ENCODE measurements at places on chromosomes 4 and X.

- no peak for DNase-seq
Measured at GRCh38 chrX:154411981-154412340, 622 bp downstream of the TAFAZZIN start.

DNA sequence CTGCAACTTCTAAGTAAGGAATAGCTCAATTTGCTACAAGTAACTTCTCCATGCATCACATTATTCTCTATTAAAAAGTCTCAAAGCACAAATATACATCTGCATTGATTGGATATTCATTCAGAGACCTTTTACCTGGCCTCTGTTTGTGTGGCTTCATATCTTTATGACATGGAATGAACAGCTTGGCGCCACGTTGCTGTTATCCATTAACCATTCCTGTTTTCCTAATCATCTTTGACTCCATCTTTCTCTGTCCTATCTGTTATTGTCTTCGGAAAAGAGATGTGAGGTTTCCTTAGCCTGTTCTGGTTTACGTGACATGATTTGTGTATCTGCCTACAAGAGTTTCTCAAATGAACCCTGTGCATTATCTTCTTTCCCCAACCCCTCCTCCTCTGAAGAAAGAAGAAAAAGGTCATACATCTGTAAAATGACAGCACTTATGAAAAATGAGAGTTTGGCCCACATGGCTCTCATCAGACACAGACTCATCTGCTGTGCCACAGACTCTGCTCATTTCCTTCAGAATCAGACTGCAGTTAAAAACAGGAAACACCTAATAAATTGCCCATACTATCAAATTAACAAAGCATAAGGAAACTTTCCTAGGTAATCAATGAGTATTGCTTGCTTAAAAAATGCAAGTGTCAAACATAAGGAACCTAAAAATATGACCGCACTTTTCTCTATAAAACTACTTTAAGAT lies 347.6 kb upstream of the FAM241A start:
- DNase-seq, result no peak

DNA sequence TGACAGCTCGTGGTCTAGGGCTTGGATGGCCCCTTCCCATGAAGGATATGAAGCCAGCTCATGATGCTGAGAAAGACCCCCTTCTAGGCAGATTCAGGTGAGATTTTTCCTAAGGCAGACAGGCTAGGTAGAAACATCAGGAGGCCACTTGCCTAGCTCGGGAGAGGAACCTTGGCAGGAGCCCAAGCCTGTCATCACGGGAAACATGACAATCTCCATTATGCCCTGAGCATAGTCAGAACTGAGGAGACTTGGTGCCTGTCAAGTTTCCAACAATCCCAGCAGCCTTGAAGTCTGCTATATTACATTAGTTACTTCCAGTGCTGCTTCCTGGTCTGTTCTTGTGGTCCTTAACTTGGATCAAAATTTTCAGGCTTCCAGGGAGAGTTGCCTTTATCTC lies 18.7 kb upstream of the WDR1 start:
- DNase-seq, result no peak

DNA sequence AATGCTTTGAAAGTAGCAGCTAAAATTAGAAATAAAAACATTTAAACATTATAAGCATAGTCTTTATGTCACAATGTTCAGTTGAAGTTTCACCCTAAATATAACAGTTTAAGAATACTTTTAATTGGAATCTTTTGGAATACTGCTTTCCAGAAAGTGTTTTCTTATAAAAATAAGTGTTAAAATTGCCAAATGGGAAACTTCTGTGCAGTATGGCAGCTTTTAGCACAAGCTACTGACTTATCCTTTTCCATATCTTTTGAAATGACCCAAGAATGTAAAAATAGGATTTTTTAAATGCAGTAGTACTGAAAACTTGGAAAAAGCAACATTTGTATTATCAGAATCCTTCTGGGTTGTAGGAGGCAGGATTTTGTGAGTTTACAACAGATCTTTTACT lies 34.2 kb downstream of the CEP135 start:
- DNase-seq, result no peak

- no peak for DNase-seq
Measured at GRCh38 chr4:169100670-169101101, 90.6 kb upstream of the CBR4 start.

- DNase-seq, result no peak
Measured at GRCh38 chrX:104122829-104123228, 10.5 kb downstream of the ZCCHC18 start.

GRCh38 chr4:87103691-87104187 lies 116.7 kb downstream of the KLHL8 start:
- DNase-seq, result no peak

- no peak for DNase-seq
Measured at GRCh38 chr4:178165251-178165950, 723.2 kb upstream of the AGA start.

GRCh38 chr4:110617075-110617640 lies 5.7 kb downstream of the PITX2 start:
- no peak for DNase-seq

- DNase-seq, result no peak
Measured at GRCh38 chrX:32894679-32895078, 316.7 kb downstream of the DMD start.

GRCh38 chr4:6767386-6767747 lies 15.2 kb upstream of the KIAA0232 start:
- no peak for DNase-seq

DNA sequence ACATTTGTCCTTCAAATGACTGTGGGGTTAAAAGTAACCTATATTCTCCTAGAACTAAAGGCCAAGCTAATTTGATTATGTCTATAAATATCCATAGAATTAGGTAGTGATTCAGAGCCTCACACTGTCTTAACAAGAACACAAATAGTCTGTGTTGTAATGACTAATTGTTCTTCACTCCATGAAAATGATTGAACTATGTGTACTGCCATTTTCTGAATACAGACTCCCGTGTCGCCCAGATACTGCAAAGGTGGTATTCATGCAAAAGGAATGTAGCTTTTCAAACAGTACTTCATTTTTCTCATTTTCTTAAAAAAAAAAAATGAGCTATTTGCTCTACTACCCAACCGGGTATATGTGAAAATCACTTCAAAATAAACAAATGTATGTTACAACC lies 11.3 kb upstream of the PHKA2 start:
- no peak for DNase-seq

GRCh38 chr4:122665161-122665929 lies 44.5 kb upstream of the IL21 start:
- DNase-seq, result no peak

- DNase-seq, result no peak
Measured at GRCh38 chr4:98558471-98559169, 99.8 kb downstream of the TSPAN5 start.

GRCh38 chrX:38482183-38482582 lies 79.2 kb upstream of the TSPAN7 start:
- DNase-seq, result no peak

- no peak for DNase-seq
Measured at GRCh38 chrX:44312421-44312820, 31.1 kb downstream of the EFHC2 start.

DNA sequence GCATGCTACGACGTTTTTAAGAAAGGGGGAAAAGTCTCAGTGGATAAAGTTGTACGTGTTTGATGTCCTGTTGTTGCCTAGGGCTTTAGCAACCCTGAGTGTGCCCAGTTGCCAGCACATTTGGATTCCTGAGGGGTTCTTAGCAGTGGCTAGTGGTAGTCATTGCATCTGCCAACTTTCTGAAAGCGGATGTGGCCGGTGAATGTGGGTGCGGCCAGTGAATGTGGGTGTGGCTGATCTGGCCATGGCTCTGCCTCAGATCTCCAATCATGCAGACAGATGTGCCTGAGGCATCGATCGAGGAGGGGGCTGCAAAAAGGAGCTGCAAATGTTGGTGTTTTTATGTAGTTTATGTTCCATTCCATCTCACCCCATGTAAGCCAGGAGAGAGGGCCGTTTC lies 41.5 kb upstream of the FAT1 start:
- no peak for DNase-seq

- no peak for DNase-seq
Measured at GRCh38 chrX:44382871-44383270, 39.4 kb upstream of the EFHC2 start.

DNA sequence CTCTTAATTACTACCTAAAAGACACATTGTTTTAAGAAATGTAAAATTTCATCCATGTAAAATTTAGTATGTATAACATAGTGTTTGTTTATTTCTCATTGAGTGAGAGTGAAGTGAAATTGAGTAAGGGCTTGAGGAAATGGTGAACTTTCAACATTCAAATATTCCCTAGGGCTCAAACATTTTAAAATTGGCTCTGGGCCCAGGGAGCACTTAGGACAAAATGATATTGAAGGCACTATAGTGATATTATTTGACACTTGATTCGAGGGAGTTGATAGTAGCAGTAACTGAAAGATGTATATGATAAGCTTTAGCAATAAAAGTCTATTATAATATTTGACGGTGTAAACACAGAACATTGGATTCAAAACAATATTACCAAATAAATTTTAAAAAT lies 1244.0 kb upstream of the TENM3 start:
- DNase-seq, result no peak

DNA sequence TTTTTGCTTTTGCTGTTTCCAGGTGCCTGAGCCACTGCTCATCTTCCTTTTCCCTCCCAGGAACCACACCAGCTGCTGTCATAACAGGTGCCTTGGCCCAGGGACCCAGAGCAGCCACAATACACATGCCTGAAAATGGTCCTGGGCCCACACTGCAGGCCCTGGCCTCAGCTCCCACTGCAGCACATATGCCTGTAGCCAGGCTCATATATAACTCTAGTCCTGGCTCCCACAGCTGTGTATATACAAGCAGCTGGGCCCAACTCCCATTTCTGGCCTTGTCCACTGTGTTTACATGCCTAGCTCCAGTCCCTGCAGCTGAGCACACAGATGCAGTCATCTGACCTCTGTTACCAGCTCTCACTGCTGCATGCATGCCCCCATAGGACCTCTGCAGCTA lies 930.5 kb downstream of the ADGRL3 start:
- no peak for DNase-seq

DNA sequence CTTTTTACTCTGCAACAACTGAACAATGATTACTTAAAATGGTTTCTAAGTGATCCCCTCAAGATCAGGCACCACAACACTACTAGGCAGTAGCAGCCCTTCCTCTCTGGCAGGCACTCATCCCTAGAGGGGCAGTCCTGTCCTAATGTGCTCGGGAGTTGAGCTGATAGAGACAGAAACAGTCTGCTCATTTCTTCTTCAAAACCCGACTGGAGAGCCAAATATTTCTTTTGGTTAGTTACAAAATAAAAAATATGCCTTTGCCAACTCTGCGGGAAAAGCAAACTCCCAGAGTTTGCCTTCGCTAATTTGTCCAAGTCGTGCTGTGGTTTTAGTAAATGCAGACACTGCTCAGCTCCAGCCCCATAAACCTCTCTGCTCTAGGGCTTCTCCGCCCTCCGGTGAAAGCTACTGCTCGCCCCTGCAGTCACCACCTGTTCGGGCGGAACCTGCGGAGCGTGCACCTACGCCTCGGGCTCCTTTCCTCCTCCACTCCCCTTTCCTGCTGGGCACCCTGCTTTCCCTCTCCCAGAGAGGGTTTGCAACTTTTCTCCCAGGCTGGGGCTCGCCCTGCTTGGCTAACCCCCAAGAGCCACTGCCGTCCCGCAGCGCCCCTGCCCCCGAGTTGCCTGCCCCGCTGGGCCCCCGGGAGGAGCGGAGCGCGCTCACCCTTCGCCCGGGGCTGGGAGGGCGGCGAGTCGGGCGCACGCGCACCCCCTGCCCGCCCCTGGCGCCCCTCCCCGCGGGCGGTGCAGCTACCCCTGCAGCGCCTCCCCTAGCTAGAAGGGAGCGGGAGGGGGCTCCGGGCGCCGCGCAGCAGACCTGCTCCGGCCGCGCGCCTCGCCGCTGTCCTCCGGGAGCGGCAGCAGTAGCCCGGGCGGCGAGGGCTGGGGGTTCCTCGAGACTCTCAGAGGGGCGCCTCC lies at the start of gene NPNT:
TSS of gene NPNT (plus strand) at position 812 of the 923 bp plus-strand sequence. CDS start 182 bp downstream, outside the sequence.
- DNase-seq, result no peak

DNA sequence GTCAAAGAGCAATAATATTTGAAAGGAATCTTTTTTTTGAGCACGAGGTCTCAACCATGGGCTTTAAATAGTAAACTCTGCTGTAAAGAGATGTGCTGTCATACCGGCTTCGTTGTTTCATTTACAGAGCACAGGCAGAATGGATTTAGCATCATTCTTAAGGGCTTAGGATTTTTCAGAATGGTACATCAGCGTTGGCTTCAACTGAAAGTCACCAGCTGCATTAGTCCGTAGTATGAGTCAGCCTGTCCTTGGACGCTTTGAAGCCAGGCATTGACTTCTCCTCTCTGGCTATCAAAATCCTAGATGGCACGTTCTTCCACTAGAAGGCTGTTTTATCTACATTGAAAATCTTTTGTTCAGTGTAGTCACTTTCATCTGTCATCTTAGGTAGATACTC lies 23.6 kb downstream of the COX18 start:
- no peak for DNase-seq

- no peak for DNase-seq
Measured at GRCh38 chr4:139908636-139909437, 243.2 kb downstream of the MGST2 start.

DNA sequence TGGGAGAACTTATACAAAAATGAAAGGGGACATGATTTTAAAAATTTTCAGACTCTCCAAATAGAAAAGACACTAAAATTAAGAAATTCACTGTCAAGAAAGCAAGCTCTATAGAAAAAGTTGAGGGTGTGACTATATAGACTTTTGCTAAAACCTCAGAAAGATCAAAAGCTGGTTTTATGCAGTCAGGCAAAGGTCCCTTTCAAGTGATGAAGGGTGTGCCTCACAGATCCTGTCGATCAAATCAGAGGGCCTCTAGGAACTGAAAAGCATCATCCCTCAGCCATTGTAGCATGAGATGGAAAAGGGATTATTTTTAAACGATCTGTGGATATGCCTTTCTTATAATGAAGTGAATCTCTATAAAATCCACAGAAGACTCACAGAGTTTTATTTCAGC lies 116.5 kb downstream of the FAM13A start:
- no peak for DNase-seq

GRCh38 chr4:122889726-122890125 lies 32.7 kb downstream of the NUDT6 start:
- DNase-seq, result no peak

DNA sequence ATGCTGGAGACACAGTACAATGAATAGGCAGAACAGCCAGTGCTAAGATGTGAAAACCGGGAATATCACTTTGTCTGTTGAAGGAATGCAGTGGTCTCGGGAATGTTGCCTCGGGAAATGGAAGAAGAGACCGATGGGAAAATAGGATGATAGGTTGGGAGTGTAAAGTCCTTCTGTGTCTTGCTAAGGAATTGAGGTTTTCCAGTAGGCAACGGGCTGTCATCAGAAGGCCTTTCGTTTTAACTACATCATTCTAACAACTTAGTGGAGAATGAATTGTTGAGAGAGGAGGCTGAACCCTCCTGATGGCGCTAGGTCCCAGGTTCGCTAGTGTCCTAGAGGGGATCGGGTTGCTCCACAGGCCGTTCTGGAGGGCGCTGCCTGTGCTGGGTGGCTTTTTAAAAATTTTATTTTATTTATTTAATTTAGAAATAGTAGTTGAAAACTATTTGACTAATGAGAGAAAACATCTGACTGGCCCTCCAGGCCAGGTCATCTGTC lies 730 bp downstream of the VBP1 start:
- DNase-seq, result no peak

DNA sequence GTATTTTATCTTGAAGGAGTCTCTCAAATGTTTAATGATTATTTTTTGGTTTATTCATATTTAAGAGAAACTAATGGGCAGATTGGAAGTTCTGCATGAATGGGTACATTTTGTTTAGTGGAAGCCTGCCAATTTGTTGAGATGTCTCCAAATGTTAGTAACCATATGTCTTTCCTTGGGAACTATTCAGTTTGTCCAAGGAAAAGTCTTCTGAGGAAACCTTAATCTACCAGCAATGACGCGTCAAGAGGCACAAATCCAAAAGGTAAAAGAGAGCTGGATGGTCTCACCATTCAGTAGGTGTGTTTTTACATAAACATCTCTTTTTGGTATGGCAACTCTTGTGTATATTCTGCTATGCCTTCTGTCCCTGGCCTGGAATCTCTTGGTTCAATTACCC lies 37.4 kb upstream of the NDST3 start:
- DNase-seq, result no peak

All from stimulated activated CD4-positive, alpha-beta T cell treated with anti-CD3 and anti-CD28 coated beads, Interleukin-1b, Interleukin-23, amount 100 ng/mL, for 1 hour (primary cell).